Stimulated activated CD4-positive, alpha-beta T cell treated with anti-CD3 and anti-CD28 coated beads, Interleukin-1b, Interleukin-23, amount 100 ng/mL, for 1 hour (primary cell): ENCODE measurements at places on chromosomes 6 and 20.

GRCh38 chr6:139758209-139758611 lies 383.8 kb upstream of the CITED2 start:
- no peak for DNase-seq

DNA sequence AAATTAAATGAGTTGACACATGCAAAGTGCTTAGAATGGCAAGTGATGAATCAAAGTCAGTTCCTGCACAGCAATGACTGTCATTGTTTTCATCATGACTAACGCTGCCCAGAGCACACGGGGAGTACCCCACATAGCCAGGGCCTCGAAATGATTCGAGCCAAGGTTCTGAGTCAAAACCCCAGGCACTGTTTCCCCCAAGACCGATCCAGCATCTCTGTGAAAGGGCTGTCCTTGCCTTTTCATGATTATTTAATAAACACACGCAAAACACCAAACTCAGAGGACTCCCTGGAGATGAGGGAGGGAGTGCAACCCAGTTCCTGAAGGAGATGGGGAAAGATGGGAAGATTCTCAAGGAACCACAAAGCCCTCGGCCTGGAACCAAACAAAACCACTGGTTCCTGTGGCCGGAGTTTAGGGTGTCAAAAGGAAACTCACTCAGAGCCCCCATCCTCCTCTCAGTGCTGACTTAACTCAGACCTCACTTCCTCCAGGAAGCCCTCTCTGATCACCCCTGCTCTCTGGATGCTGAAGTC lies 3.8 kb downstream of the PREX1 start:
- DNase-seq: no peak

DNA sequence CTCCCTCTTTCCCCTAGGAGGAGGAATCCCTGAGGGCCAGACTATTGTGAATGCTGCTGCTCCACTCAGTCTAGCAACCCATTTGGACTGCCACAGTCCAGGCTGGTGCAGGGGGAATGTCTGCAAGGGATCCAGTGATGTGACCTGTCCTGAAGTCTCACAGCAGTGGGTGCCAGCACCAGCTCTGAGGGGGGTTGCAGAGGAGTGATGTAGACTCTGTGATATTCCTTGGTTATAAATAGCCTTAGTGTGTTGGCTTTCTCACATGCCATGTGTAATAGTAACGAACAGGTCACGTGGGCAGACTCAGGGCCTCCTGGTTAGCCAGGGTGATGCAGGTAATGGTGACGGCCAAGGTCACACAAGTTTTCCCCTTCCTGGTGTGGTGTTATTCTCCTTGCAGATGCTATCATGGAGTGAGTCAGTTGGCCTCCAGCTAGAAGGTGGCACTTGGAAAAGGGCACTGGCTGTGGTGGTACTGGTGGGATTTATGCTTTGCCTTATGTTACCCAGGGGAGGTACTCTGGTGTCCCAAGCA lies 404.4 kb downstream of the UTRN start:
- no peak for DNase-seq

GRCh38 chr6:158142789-158143188 lies 25.3 kb downstream of the SERAC1 start:
- no peak for DNase-seq

DNA sequence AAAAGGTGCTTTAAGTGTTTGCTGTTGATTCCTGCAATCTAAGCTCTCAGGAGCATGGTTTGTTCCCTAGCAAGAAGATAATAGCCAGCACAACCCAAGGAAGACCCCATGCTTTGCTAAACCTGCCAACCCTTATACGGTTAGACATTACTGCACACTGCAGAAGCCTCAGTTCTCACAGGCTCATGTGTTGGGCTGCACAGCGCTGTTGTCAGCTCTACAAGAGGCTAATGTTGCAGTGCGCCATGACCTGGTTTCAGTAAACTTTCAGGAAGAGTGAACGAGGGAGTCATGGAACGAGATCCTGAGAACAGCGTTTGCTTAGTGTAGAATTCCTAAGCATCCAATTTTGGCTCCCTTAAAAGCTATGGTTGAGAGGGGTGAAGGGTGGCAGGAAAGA lies 218.5 kb downstream of the ARHGAP18 start:
- no peak for DNase-seq

DNA sequence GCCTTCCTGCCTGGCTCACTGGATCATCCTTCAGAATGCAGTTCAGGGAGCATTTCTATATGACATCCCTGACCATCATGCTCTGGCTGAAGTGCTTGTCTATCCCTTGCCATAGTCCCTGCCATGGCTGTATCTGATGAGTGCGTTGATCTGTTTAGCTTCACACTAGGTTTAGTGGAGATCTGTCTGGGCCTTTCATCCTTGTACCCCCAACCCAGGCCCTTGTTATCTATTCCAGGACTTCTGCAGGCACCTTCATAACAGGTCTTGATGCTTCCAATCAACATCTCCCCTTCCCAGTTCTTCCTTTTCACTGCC lies 102.4 kb downstream of the QRSL1 start:
- no peak for DNase-seq

GRCh38 chr6:142927271-142927580 lies 17.8 kb downstream of the HIVEP2 start:
- DNase-seq: no peak

DNA sequence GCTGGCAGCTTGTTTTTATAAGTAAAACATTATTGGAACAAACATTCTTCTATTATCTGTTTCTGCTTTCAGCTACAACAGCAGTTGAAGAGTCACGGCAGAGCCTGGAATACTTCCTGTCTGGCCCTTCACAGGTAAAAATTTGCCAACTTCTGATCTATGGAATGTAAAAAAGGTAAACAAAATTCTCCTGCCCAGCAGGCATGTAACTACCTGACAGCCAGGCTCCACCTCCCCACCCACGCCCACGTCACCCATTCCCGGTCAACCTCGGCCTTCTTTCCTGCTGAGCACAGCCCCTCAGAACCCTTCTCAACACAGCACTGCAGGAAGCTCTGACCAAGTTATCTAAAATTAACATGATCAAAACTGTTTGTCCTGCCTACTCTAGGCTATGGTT lies 166.0 kb downstream of the DLL1 start:
- DNase-seq: no peak

DNA sequence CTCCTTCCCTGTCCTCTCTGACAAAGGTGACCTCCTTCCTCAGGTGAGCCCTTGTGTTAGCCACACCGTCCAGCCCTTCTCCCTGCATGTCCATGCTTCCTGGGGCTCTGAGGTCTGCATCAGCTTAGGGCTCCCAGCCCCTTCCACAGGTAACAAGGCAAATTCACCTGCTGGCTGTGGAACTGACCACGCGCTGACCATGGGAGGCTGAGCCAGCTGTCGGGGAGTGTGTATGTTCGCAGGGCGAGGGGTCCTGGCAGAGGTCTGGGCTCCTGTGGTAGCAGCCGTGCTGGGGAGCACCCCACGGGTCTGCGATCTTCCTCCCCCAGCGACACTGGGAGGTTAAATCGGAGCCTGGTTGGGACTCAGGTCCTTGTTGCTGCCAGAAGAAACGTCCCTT lies 136.7 kb downstream of the PHACTR3 start:
- no peak for DNase-seq

- no peak for DNase-seq
Observed at GRCh38 chr6:4797587-4797986, 21.4 kb downstream of the CDYL start.

- DNase-seq: no peak
Observed at GRCh38 chr6:43796903-43797890, 27.2 kb downstream of the VEGFA start.

DNA sequence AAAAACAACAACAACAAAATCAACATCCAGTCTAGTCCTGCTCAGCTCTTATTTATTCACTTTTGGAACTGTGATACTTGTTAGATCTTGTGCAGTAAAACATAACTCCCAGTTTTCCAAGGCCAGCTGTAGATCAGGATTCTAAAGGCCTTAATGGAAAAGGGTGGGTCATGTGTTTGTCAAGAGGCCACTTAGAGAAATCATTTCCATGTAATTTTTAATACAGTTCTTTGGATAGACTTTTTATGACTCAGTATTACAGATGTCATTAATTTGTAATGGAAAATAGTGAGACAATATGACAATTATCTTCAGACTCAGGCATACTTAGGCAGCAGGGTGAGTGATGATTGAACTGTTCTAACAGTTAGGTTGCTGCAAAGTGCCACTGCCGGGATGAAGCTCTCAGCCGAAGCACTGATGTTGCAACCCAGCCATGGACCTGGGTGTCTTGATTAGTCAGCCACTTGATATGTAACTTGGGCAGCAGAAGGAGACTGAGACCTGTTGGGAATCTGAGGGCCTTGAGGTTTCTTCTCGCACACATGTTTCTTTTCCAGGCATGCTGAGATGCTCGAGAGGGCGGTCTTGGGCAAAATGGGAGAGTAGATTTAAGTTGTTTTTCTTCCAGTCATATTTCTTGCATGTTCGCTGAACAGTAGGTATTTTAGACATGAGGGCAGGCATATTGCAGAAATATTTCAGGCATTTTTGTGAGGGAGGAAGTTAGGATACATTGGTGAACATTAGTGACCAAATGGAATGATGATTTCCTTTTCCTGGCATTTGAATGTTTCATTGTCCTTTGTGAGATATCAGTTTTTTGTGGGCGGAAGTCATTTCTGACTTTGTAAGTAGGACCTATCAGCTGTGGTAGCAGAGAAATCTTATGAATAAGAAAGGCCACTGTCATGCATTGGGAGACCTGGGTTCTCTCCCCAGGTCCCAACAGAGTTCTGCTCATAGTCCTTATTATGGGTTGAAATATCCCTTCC lies 52.3 kb downstream of the SLX4IP start:
- no peak for DNase-seq

DNA sequence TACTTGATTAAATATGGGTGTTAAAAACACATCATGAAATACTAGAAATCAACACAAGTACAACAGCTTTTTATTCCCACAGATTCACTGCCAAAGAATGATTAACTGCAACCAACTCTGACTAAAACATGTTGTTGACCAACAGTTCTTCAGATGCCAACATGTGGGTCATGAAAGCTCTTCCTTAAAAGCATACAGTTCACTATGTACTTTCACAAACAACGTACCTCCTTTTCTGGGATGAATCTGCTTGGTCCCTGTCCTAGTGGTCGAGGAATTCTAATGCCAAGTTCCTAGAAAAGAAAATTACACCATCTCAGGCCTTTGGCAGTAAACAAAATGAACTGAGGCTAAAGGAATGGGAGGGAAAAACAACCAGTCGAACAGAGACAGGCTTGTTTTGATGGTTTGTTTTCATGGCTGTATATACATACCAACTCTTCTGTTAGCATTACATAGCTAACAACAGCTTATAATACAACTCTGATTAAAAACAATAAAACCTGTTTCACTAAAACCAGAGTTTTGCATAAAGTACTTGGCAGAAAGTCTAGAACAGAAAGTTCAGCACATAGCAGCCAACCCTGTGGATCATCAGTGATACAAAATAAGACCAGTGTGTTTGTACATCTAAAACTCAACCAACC lies 92.5 kb downstream of the SESN1 start:
- no peak for DNase-seq

DNA sequence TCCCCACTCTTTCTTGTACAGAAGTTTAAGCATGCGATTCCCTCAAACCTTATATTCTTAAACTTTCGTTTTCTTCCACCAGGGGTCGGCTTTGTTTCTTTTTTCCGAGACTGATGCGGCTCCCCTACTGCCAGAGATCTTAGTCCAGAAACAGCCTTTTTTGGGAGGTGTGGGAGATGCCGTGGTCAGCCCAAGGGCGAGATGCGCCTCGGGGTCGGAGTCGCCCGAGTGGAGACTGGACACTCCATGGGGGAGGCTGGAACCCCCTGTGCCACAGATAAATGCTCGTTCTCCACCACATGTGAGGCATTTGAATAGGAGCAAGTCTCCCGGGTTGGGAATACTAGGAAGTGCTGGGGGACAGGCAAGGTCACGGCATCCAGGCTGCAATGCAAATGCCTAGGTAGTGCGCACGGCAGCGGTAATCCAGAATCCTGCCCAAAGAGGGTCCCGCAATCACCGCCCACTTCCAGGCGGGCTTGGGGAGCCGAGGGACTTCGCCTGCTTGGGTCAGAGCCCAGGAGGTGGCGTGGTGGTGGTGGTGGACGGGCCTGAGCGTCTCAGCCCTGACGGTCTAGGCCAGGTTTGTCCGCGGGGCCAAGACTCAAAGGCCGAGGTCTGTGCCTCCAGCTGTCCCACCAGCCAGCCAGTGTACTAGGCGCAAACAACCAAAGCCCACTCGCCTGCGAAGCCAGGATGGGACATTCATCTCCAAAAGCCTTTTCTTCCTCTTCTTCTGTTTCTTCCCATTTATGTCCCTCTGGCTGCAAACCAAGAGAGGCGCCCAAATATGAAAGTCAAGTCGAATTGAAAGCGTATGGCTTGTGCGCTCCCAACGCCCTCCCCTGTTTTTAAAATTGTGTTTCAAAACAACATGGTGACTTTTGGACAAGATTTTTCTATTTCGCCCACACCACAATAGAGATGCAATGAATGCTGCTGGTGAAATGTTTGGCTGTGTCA lies 39.3 kb upstream of the OSTM1 start:
- no peak for DNase-seq

- DNase-seq: no peak
Observed at GRCh38 chr6:35148167-35148741, 7.1 kb upstream of the TCP11 start.

- DNase-seq: peak; percentile 67
Observed at GRCh38 chr6:157873735-157874344, 50.8 kb downstream of the SNX9 start.

DNA sequence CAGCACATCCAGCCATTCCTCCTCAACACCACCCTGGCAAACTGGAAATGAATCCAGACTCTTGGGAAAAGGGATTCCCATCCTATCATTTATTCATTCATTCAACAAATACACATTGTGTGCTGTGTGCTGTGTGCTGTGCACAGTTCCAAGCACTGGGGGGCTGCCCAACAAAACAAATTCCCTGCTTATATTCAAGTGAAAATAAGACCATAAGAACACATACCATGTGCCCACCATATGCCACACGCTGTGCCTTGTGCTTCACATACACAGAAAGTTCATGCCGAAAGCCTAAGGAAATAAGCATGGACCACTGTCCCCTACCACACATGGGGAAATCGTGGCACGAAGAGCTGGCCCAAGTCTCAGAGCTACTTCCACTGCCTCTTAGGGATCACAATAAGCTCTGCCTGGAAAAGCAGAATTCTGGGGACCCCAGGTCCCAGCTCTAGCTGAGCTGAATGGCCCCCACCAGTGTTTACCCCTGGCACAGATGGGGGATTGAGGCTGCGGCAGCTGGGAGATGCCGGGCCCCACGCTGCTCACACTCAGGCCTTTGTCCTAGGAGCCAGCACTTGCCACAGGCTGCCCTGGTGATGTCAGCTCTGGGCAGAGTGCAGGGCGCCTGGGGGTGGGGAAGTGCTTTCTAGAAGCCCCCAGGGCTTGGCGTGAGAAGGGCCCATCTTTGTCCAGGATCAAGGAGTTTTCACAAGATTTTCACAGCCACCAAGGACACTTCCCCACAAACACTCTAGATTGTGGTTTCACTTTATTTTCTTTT lies 99.6 kb downstream of the PREX1 start:
- DNase-seq: no peak

GRCh38 chr6:28515676-28516075 lies at the start of gene GPX6:
Gene GPX6, minus strand, starts transcription at chr6:28515793. Its CDS starts 50 bp downstream, at chr6:28515743.
- DNase-seq: no peak
